ENCODE measurements at places on chromosomes 1 and 21.

- DNase-seq, result no peak
Observed at GRCh38 chr1:3172431-3173380, 103.7 kb downstream of the PRDM16 start.

GRCh38 chr1:200542162-200542561, 78.4 kb downstream of the KIF14 start:
- DNase-seq, result no peak

GRCh38 chr1:9904596-9904995, 5.5 kb downstream of the CTNNBIP1 start:
- no peak for DNase-seq

DNA sequence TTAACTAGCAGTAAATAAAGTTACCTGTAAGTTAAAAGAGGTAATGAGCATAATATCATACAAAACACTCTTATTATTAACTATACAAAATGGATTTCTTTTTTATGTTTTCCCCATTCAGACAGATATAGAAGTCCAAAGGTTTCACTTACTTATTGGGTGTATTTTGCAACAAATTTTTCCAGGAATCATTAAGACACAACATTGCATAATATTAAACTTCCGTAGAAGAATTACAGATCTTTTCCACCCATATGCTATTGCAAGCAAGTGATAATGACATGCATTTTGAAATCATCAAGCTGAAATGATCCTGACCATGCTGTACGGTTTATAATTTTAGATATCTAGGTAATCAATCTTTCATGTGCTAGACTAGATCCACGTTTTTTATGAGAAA, 957.0 kb downstream of the NCAM2 start:
- no peak for DNase-seq

DNA sequence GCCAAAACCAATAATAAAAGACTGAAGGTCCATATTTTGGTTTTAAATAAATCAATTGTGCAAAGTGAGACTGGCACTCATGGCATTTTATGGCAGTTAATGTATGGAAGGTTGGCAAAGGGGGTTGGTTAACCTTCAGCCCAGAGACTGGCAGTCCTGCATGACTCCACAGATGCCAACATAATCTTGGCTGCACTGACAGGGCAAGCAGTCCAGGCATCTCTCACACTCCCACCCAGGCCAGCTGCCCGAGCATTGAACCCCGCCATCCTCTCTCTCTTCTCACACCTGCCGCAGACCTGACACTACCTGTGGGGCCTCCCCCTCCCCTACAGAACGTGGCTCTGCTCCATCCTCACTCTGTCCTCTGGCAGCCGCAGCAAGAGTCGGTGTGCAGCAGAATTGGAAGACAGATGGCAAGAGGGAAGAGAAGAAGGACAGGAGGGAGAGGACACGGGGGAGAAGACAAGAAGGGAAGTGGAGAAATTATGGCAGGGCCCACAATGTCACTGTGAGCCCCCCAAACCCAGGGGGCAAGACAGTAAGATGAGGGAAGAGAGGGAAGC, 43.7 kb downstream of the ITPKB start:
- no peak for DNase-seq

- DNase-seq, result peak; percentile 35
Observed at GRCh38 chr1:225987491-225988316, 11.4 kb downstream of the SDE2 start.

DNA sequence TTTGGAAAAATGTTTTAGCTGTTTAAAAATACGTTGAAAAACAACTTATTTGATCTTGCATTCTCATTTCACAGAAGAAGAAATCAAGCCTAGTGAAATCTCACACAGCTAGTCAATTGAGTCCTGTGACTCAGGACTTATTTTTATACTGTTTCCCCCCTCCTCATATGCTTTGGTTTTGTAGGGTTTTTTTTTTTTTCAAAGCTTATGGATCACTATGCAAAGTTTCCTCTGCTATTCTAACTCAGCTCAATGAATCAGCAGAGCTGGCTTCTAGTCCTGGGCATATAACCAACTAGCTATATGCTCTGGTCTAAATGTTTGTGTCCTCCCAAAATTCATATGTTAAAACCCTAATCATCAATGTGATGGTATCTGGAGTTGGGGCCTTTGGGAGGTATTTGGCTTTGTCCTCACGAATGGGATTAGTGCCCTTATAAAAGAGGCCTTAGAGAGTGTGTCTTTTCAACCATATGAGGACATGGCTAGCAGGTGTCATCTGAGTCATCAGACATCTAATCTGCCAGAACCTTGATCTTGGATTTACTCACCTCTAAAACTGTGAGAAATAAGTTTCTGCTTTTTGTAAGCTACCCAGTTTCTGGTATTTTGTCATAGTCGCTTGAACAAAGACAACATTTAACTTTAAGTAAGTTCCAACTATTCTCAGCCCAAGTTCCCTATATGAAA, 317.2 kb upstream of the C1orf87 start:
- DNase-seq, result no peak

- no peak for DNase-seq
Observed at GRCh38 chr1:192888574-192888973, 79.7 kb downstream of the RGS2 start.

DNA sequence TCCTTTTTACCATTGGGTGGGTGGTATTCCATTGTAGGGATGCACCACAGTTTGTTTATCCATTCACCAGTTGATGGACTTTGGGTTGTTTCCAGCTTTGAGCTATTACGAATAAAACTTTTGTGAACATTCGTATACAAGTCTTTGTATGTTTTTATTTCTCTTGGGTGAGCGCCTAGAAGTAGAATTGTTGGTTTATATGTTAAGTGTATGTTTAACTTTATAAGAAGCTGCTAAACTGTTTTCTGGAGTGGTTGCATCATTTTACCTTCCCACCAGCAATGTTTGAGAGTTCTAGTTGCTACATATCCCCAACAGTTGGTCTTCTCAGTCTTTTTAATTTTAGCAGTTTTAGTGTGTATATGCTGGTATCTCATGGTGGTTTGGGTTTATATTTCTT, 132.5 kb downstream of the PEX14 start:
- DNase-seq, result no peak

DNA sequence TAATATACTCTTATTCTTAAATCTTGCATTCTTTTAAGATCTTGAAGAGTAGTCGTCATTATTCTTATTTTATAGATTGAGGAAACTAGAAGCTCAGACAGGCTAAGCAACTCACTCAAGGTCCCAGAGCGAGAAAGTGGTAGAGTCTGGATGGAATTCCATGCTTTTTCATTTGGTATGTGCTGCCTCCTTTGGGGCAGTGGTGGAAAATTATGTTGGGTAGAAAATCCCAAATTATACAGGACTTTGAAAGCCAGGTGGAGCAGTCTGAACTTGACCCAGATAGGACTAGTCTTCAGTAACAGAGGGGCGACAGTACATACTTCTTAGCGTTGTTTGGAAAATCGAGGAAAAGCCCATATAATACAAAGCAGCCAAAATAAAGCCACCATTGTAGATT, 205.6 kb downstream of the ATG4C start:
- no peak for DNase-seq

DNA sequence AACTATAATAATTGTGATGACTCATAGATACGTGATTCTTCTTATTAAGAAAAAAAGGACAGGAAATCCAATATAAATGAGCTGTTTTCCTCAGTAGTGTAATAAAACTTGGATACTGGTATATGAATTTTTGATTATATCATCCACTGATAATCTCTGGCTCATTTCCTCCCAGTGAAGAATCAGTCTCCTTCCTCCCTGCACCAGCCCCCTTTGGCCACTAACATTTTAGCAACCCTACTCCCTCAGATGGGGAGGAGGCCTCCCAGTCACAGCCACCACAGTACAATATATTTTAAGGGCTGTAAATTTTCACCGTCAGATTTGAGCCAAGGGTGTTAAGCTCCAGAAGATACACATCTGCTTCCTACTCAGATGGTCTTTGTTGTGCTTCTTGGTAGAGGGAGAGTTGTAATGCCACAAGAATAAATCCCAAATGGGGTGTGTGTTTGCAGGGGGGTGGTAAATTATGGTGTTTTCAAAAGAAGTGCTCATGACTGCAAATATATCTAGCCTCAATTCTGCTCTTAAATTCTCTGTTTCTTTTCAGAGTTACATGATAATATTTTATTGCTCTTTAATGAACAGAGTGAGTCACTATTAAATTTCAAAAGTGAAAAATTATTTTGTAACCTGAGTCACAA, 153.5 kb downstream of the HLX start:
- no peak for DNase-seq

DNA sequence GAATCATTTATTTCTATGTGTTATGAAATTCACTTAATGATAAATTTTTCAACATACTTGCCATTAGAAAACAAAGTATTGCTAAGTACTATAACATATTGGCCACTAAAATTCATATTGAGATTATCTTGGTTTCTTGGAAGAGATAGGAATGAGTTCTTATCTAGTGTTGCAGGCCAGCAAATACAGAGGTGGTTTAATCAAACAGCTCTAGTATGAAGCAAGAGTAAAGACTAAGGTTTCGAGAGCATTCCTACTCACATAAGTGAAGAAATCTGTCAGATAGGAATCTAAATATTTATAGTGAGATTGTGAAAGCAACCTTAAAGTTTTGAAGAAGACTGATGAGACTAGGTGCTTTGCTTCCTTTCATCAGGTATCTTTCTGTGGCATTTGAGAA, 37.9 kb upstream of the FOXE3 start:
- DNase-seq, result no peak

GRCh38 chr1:18056545-18056944, 51.1 kb upstream of the IGSF21 start:
- DNase-seq, result no peak

DNA sequence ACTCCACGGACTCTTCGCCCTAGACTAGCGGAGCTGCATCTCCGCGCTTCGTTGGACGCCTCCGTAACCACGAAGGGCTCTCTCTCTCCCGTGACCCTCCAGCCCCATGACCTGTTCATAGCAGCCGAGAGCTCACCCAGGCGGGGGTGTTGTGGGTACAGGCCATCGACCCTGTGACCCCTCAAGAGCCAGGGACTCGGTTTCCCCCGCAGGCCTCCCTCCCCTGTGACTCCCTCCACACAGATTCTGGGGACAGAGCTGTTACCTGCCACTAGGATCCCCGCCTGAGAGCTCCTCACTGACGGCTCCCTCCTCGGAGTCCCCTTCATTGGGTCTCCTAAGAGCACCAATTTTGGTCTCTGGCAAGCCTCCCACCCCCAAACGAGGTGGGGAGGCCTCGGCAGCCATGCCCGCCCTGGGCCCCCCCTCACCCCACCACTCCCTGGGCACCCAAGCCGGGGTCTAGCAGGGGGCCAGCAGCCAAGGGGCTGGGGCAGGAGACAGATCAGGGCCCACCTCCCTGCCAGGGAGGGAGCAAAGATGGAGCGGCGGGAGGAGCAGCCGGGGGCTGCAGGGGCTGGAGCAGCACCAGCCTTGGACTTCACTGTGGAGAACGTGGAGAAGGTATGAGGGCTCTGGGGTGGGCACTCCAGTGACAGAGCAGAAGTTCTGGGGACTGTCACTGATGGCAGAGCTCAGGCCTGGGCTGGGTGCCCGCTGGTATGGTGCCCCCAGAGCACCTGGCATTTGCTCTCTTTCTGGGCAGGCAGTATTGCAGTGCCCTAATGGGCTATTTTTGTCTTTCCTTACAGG, 517 bp downstream of the IPO13 start:
- DNase-seq, result no peak

DNA sequence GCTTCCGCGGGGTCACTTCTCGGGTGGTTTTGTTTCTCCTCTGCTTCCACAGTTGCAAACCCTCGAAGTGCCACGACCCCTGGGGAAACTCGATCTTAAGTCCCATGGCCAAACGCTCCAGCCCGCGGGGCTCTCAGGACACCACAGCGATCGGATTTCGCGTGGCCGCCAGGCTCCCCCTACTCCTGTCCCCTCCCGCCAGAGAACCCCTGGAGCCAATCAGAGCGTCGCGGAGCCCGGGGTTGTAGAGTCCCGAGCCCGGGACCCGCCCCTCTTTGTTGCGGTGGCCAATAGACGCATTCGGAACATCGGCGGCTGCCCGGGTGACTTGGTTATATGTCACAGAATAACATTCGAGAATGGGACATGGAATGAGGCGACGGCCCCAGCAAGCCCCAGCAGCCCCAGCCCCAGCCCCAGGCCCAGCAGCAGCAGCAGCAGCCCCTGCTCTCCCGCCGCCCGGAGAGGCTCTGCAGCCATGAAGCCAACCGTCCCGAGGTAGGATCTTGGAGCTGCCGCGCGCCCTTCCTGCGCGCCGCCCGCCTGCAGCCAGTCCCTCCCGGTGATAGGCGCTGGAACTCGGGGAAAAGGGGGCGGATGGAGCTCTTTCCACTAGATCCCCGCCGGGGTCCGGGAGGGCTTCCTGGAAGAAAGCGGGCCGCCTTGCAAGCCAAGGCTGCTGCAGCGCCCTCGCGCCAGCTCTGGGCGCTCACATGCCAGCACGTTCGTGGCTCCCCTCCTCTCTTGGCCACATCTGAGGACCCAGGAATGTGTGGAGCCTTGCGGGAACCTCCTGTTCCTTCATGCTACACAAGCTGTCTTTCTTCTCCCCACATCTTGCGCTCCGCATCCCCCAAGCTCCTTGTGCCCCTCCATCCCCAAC, at the start of gene VASH2:
Gene VASH2, plus strand, starts transcription at position 299 of the 883 bp plus-strand sequence. CDS start 1,002 bp downstream, outside the sequence.
- peak; percentile 92 for DNase-seq

DNA sequence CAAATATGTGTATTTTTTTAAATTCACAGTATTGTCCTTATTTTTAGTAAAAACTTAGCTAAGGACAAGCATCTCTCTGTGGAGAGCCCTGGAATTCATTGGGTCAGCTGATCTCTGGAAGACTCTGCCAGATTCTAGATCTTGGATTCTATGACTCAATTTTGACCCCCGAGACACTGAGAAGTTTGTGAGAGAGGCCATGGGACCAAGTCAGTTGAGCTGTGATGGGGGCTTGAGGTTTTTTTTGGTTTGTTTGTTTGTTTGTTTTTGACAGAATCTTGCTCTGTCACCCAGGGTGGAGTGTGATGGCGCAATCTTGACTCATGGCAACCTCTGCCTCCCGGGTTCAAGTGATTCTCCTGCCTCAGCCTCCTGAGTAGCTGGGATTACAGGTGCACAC, 13.5 kb downstream of the SHISA4 start:
- DNase-seq, result no peak

GRCh38 chr1:150548632-150549495, at the start of gene ADAMTSL4:
Gene ADAMTSL4, plus strand, starts transcription at chr1:150549408. Its CDS starts 2,881 bp downstream, at chr1:150552289.
- peak; percentile 35 for DNase-seq

GRCh38 chr1:66580081-66580480, 46.1 kb downstream of the SGIP1 start:
- DNase-seq, result no peak

Data from NCI-H2171 (cell line).